EH (cell line): ENCODE measurements at places on chromosomes 3 and 15.
A peak's percentile ranks its signal among the peaks of the same experiment; 100 is the strongest.

- peak; percentile 35 for DNase-seq
These were observed 53.8 kb upstream of the BOC start for GRCh38 chr3:113157408-113158030.

DNA sequence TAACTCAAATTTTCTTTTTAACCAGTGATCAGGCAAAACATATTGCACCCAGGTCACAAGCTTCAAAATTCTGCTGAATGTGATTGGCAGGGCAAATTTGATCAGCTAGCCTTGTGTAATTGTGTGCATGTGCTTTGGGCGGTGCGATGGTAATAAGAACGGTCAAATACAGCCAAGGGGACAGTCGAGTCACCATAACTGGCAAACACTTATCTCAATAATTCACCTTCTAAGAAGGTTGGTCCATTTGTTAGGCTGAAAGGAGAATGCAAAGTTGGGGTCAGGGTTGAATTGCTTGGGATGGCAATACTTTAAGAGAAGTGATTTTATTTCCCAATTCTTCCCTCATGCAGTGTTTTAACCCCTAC is 302.4 kb upstream of the PDZRN3 start:
- no peak for DNase-seq

DNA sequence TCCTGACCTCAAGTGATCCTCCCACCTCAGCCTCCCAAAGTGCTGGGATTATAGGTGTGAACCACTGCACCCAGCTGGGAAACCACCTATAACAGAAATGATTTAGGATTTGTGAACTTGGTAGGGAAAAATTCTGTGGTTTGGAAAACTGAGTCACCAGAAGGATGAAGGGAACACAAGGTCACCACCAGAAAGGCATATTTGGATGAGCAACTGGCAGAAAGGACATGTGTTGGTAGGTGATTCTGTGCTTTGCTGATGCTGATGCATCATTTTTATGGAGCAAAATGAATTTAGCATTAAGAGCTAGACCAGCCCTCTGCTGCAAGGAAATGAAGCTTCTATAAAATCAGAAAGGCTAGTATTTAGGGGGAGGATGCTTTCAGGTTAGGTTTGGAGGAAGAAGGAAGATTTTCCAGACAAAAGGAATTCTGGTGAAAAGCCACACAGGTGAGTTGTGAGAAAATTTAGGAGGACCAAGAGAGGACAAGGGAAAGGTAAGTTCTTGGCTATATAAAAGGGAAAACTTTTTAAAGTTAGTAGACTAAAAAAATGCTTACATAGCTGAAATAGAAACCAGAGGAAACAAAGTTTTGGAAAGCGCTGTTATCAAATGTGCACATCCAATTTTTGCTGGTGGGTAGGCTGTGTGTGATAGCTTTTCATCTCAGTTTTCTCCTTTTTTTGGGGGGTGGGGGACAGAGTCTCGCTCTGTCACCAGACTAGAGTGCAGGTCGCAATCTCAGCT is 3.6 kb downstream of the PXK start:
- DNase-seq, result peak; percentile 90

DNA sequence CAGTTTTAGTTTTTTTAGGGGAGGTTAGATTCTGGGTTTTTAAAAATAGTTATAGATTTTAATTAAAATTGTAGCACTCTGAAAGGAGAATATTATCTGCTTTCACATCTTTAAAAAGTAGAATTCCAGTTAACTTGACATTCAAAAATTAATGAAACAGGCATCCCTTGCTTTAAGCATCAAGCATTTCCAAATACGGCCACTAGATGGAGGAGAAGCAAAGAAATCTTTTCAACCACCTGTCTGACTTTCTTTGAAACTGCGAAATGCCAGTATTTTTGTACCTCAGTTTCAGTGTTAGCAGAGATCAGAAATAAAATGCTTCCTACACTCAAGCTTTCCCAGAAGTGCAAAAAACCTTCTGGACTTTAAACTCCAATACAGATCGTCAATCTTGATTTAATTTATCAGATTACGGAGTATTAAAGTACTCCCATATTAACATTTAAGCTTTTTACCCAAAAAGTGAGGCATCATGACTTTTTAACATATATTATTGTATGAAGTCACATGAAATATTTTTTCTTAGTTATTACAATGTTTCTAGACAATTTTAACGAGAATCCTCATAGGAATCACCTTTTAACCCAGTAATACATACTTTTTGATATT is 153.3 kb downstream of the P3H2 start:
- peak; percentile 64 for DNase-seq
